ENCODE measurements at places on chromosomes 2 and 18.

- peak; percentile 70 for DNase-seq
Observed at GRCh38 chr18:25164848-25165811, 186.8 kb downstream of the ZNF521 start.

DNA sequence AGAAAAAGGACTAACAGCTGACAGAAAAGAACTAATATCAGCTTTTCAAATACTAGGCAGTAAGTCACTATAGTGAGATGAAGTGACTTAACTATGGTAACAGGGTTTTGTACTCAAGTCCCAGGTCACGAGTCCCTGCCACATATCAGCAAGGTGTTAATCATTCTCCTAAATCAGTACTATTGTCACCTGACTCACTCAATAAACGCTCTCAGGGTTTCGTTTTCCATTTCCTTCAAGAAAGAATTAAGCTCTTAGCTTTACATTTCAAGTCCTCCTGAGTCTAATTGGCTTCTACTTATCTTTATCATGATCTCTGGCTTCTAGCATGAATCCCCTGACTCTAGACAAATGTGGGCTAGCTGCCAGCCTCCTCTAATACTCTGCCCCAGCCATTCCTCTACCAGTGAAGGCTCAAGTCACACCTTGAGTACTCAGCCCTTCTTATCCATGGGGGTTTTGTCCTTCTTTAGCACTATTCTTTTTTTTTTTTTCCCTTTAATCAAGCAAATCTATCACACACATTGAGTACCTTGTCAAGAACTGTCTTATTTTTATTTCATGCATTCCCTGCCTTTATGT, 20.0 kb downstream of the BUB1 start:
- DNase-seq = no peak

GRCh38 chr2:197661626-197662025, 13.8 kb downstream of the RFTN2 start:
- no peak for DNase-seq

- DNase-seq = no peak
Observed at GRCh38 chr2:11625671-11626070, 44.3 kb downstream of the NTSR2 start.

DNA sequence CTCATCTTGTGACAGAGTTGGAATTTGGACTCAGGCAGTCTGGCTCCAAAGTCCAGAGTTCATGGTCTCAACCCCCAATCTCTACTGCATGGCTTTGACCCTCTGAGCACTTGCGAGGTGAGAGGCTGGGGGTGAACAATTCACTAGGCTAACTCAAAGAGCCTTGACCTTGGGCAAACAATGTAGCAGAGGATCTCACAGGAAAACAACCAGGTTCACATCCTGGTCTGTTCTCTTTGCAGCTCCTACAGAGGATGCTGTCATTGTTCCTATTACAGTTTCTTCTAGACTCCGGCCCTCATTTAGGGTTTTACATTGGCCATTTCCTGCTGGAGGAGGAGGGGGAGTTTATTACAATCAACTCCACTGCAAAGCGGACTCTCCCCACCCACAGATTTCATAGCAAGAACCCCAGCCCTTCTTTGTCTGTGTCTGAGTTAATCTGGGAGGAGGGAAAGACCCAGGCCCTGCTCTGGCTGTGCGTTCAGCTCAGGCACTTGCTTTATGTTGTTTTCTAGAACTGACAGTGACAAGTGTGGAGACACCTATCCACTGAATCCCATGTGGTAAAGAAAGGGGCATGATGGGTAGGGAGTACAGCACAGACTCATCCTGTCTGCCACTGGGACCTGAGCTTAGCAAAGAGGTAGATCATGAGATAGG, 101.6 kb downstream of the LBH start:
- DNase-seq = no peak

DNA sequence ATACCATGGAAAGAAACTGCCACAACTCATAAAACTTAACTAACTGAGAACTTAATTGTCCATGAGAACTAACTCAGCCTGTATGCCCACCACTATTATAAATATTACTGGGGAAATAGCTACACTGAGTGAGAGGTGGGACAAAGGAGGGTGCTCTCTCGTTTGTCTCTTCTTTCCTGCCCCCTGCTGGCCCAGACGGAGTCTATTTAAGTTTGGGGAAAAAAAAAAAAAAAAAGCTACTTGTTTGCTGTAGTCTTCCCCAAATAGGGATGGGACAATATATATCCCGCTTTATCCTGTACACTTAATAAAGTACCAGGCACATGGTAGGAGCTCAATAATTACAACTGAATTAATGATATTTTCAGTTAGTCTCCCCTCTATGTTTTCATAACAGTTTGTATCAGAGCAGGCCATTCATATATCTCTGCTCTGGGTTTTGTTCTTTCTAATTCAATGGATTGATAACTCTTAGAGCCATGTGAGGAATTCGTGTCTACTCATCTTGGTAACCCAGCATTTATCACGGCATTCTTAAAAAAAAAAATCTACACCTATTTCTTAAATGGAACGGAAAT, 647.6 kb upstream of the PKDCC start:
- peak; percentile 25 for DNase-seq

GRCh38 chr2:120108749-120109148, 95.9 kb downstream of the EPB41L5 start:
- DNase-seq = no peak

- no peak for DNase-seq
Observed at GRCh38 chr2:3354986-3355385, 22.6 kb downstream of the EIPR1 start.

- peak; percentile 22 for DNase-seq
Observed at GRCh38 chr18:22544626-22545025, 126.9 kb upstream of the CTAGE1 start.

DNA sequence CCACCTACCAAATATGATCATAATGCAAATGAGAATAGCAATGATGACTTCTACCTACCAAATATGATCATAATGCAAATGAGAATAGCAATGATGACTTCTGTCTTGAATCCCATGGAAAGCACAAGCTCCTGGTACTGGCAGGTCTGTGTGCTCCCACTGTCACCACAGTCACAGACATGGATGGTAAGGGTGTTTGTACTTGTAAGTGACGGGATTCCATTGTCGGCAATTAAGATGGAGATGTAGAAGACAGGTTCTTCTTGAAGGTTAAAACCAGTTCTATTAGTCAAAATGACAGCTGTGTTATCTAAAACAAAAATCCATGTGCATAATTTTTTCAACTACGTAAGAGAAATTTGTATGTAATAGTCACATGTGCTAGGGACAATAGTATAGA, 95.0 kb downstream of the CDH19 start:
- DNase-seq = no peak

- no peak for DNase-seq
Observed at GRCh38 chr18:45447355-45448265, 167.7 kb upstream of the SLC14A2 start.

- DNase-seq = peak; percentile 38
Observed at GRCh38 chr2:140154706-140155105, 1374.5 kb upstream of the NXPH2 start.
